ENCODE measurements at places on chromosomes 12 and 14.

DNA sequence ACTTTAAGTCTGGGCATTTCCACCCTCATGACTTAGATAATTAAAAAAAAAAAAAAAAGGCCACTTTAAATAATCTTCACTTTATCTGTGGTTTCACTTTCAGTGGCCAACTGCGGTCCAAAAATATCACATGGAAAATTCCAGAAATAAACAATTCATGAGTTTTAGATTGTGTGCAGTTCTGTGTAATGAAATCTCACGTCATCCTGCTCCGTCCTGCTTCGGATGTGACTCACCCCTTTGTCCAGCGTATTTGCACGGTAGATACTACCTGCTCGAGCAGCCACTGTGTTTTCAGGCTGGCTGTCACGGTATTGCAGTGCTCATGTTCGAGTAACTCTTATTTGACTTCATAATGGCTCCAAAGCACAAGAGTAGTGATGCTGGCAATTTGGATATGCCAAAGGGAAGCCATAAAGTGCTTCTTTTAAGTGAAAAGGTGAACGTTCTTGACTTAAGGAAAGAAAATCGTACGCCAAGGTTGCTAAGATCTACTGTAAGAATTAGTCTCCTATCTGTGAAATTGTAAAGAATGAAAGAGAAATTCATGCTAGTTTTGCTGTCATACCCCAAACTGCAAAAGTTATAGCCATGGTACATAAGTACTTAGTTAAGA lies 2.4 kb downstream of the E2F7 start:
- DNase-seq = no peak

DNA sequence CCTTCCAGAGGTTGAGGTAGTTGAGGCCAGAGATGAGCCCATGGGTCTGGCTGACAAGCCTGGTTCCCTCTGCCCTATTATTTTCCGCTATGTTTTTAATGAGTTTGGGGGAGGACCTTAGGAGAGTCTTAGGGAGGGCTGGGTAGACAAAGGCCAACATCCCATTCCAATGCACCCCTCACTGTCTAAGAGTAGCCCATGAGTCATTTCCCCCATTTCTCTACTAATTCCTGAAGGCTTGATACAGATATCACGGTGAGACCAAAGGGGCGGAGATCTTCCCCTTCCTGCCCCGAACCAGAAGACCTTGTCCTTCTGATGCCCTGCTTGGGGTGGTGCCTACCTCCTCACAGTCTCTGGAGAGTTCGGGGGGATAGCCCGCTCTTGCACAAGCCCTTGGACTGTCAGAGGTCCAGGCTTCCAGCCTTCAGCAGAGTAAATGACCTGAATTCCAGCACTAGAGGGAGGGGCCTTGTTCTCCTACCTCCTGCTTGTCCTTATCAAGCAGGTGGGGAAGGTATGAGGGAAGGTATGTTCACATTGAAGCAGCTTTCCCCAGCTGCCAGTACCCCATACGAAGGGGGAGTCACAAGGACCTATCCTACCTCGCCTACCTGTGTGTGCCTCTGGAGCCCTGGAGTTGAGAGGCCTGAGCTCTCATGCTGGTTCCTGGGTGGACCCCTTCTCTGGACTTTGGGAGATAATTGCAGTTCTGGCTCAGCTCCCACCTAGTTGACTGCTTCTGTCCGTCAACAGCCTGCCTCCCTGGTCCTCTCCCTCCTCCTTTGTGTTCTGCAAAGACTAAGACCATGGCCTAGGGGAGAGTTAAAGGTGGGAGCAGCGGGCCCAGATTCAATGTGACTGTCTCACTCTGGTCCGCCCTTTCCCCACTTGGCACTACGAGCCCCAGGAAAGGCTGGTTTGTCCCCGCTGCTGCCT lies 3.7 kb downstream of the PSMB11 start:
- no peak for DNase-seq

DNA sequence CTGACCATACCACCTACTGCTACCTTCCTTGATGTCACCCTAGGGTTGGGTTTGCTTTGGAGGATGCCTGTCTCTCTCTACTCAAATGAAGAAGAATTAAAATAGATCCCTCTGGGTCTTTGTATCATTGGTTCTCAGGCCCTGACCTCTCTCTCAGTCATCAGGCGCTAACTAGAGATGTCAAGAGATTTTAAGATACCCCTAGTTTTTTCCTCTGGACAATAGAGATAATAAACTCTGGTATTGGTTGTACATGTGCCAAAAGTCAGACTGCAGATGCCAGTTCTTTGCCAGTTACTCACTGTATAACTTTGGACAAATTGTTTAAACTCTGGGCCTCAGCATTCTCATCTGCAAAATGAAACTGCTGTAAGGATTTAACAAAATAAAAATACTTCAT lies 31.5 kb downstream of the ITPR2 start:
- no peak for DNase-seq

GRCh38 chr12:17971850-17972249 lies 118.1 kb downstream of the RERGL start:
- no peak for DNase-seq

- DNase-seq = peak; percentile 83
Observed at GRCh38 chr14:101781240-101782061, 19.9 kb downstream of the PPP2R5C start.

- no peak for DNase-seq
Observed at GRCh38 chr12:11793921-11794710, 144.6 kb downstream of the ETV6 start.

GRCh38 chr12:85523197-85523596 lies 243.2 kb downstream of the ALX1 start:
- no peak for DNase-seq

GRCh38 chr12:22461786-22462185 lies 82.6 kb downstream of the C2CD5 start:
- DNase-seq = no peak

DNA sequence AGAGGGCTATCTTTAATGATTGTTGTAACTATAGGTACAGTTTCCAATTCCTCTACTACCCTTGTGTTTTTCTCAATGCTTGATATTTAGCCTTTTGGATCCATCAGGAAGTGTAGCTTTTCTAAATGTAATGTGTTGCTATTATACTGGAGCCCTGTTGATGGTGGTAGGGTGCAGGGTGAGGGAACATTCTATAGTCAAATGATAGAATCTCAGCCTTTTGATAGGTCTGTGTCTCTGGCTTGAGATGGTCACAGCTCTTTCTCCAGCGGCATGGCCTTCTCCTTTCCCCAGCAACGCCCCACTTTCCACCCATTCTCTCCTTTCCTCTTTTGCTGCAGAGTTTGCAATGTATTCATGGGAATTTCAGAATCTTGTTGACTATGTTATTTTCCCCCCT lies 398.6 kb downstream of the RERGL start:
- DNase-seq = no peak

DNA sequence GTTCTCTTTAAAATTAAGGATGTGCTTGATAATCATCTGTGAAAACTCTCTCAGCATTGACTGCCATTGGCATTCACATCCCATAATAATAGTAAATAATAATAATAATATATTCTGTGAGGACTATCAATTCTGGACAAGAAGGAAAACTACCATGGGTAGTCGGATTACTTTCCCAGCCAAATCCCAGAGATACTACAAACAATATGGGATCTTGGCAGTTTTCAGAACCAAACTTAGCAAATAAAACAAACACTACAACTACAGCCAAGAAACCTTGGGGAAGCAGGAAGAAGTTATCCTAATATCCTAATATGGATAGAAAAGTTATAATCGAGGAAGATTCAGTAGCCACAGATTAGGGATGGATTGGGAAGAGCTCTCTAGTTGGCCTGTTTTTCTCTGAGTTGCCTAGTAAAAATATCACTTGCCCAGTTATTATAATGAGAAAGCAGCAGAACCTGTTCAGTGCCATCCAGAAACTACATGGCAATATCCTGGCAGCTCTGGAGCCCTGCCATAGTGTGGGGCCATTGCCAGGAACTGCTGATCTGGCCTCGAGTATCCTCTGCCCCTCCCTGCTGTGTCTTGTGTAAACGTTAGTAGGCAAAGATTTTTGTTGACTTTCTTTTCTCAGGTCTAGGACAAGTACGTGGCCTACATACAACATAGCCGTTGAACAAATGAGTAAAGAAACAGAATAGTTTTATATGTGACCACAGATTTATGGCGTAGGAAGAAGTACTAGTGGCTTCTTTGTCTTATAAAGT lies 193.5 kb downstream of the SLC2A13 start:
- no peak for DNase-seq

DNA sequence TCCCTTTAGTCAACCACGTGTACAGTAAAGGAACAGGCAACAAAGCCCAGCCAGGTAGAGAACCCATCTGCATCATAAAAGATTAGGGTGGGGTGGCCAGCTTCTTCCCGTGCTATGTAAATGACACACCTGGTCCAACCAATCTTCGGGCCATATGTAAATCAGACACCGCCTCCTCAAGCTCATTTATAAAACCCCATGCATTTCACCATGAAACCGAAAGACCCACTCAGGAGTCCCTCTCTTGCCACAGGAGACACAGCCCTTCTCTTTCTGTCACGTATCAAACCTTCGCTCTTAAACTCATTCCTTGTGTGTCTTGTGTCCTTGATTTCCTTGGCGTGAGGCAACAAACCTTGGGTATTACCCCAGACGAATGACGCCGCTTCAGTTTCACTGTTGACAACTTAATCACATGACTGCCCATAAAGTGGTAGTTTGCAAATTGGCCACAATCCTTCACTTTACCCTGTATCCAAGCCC lies 59.8 kb upstream of the TBPL2 start:
- DNase-seq = no peak

DNA sequence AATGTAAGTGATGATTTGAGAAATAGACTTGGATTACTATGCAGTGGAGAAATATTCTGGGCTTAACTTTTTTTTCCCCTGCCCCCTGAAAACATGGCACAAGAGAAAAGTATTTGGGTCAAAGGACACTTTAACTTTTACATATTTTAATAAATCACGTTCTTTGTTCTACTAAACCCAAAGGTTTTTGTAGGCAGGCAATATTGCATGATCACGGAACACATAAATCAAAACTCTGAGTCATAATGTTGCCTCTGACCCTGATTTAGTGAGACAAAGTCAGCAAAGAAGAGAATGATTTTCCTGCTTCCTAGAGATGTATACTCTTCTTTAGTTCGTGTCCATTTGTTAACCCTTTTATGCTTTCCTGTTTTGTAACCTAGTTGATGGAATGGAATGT lies 38.0 kb downstream of the ABCD2 start:
- DNase-seq = no peak

DNA sequence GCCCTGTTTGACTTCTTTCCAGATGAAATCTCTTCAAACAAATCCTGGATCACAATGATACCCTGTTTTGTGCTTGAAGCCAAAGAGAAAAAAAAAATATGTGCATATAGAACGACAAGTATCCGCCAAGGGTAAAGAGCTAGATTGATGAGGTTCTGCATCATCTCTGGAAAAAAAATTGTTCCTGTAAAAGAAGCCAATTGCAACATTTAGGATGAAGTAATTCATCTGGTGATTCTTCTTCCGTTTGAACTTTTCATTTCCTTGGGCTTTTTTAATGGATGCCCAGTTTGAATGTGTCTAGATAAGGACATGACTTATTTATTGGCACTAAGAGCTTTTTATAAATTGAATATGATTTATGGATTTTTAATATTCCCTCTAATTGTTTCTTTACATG lies 38.1 kb upstream of the NPAS3 start:
- DNase-seq = no peak

- no peak for DNase-seq
Observed at GRCh38 chr12:52817003-52817698, 3.2 kb upstream of the KRT4 start.

- no peak for DNase-seq
Observed at GRCh38 chr14:66140213-66140918, 345.8 kb upstream of the CCDC196 start.

- no peak for DNase-seq
Observed at GRCh38 chr14:101851736-101852405, 90.4 kb downstream of the PPP2R5C start.

DNA sequence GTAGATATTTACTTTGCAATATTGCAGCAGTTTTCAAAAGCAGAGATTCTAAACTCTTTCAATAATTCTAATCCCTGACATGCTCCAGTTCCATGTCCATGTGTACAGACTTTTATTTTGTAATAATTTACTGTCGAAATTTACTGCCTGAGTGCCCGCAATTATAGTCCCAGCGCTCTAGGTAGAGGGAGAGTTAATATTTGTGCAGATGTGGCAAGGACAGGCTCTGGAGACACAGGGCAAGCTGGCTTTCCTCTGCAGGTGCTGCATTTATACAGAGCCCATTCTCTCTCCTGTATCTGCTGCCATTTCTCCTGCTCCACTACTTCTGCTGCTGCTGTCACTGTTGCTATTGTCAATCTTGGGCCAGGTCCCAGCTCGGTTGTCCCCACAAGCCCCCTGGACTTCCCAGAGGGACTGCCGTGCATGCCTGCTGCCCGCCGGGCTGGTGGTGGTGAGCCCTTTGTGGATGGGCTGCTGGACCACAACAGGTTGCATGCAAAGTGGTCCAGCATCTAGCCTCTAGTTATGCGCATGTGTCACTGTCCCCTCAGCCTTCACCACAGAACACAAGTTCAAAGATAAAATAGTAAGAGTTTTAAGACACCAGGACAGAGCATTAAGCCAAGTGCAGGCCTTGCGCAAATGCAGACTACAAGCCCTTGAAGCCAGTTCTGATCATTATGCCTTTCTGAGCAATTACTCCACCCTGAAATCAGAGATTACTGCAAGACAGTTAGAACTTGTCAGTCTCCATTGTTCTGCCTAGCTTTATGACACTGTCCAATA lies 40.8 kb upstream of the CSRP2 start:
- no peak for DNase-seq

GRCh38 chr14:21921453-21921852 lies 247.8 kb upstream of the OR4E1 start:
- DNase-seq = no peak

- DNase-seq = no peak
Observed at GRCh38 chr12:6324936-6325750, 14.7 kb downstream of the PLEKHG6 start.

DNA sequence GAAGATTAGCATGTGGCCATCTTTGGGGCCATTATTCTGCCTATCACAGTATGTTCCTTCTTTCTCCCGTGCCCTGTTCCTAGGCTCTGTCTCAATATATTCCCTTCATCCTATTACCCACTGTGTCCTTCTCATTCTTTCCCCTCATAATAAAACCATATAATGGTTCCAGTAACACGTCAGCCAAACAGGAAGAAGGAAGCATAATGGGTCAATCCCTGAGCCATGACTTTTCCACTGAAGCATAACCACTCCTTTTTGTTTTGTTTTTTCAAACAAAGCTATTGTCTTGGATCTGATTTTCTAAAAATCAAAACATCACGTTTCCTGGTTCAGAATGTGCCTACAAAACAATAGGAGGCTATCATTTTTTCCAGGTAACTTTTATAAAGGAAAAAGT lies 21.3 kb upstream of the RHOJ start:
- no peak for DNase-seq

- no peak for DNase-seq
Observed at GRCh38 chr12:98149691-98150210, 365.6 kb upstream of the TMPO start.

DNA sequence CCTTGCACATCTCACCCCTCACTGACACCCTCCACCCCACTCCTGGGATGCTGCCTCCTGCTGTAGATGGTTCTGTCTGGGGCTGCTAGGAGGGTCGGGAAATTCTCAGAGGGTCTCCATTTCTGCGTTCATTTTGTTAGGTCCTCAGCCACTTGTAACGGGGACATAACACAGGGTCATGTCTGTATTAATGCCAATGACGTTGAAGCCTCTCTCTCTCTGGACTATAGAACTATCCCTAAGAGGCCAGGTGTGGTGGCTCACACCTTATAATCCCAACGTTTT lies 14.6 kb downstream of the SIVA1 start:
- DNase-seq = no peak
